Activated CD4-positive, CD25-positive, alpha-beta regulatory T cell (primary cell): ENCODE measurements at places on chromosomes 7 and 10.

DNA sequence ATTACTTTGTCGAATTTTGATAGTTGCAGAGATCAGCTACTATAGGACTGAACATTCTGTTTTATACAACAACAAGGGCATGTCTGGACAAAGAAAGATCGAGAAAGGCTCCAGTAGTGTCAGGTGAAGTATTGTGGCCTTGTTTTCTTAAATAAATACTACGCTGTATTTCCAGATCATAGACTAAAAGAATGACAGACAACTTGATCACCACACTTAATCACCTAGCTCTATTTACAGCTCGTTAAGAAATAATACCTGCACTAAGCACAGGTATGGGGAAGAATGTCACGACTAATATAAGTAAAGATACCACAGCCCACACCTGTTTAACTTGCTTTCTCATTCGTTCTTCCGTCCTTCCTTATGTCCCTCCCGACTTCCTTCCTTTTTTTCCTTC lies 269.2 kb downstream of the HGF start:
- no peak for DNase-seq

DNA sequence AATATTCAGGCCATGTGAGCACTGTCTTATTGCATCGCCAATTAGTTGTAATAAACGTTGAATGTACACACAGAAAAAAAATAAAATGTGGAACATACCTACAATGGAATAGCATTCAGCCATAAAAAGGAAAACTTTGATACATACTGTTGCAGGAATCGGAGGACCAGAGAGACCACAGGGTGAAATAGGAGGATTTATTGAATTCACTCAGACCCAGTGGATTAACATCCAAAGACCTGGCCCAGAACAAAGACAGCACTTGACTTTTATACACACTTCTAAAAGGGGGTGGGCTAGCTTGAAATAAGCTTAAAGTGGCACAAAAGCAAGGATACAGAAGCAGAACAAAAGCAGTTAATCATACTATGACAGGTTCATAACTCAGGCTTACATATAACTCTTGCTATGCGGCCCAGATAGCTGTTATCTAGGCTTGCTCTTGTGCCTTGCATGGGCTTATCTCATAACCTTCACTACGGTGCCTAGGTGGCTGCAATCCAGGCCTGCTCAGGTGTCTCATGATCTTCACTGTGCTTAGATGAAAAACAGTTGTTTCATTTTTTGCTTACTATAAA lies 292.2 kb upstream of the TAC1 start:
- DNase-seq, result no peak

DNA sequence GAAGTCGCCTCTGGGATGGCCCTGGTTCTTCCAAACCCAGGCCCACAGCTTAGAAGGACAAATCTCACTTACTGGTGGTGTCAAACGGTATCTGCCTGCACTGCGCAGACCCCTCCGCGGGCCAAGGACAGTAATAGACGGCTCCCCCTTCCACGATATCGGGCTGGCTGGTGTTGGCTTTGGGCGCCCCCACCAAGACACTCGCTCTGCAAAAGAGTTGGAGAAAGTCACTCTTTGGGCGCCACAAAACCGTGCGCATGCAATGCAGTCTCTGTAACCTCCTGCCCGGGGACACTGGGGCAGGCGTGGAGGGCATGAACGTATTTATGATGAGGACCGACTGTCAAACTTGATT lies 1.1 kb downstream of the ITGA8 start:
- DNase-seq, result no peak

DNA sequence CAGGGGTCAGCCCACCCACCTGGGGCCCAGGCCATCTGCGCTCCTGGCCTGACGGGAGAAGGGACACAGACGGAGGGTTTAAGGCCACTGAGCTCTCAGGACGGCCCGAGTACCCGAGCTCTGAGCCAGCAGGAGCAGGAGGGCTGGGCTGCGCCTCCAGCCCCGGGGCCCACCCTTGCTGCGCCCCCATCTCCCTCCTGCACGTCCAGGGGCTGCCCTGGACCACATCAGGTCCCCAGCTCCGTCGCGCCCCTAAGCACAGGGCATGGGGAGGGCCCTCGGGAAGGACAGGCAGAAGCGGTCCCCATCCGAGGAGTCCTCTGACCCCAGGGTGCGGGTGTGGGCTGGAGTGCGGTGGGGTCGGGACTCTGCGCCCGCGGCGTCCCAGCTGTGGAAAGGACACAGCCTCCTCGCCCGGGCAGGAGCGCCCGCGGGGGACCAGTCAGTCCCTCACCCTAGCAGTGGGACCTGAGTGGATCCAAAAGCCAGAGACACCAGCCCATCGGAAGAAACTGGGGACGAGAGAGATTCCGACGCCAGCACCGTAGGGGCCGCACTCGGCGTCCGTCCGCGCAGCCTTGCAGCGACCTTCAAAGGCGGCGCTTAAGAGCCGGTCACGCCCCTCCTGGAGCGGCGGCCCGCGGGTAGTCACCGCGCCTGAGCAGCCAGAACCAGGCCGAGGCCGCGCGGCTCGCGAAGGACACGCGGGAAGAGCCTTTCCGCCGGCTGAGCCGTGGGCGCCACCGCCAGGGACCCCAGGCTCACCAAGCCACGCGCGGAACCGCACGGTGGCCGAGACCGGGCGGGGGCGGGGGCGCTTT lies 15.9 kb downstream of the CAMK2B start:
- no peak for DNase-seq

DNA sequence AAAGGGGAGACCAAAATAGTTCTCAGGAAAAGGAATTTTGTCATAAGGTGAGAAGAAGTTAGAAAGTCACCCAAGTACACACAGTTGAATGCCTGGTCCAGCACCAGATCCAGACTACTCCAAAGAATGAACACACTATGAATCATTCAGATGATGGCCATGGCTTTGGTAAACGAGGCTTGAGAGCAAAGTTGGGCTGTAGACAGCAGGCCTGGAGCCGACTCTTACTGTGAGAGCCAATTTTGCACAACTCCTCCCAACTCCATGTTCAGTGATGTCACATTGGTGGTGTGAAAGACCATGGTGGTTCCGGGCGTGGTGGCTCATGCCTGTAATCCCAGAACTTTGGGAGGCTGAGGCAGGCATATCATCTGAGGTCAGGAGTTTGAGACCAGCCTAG lies 131.6 kb downstream of the PKD1L1 start:
- DNase-seq, result no peak

- no peak for DNase-seq
These were observed 58.9 kb upstream of the NUPR2 start for GRCh38 chr7:56174875-56175760.

DNA sequence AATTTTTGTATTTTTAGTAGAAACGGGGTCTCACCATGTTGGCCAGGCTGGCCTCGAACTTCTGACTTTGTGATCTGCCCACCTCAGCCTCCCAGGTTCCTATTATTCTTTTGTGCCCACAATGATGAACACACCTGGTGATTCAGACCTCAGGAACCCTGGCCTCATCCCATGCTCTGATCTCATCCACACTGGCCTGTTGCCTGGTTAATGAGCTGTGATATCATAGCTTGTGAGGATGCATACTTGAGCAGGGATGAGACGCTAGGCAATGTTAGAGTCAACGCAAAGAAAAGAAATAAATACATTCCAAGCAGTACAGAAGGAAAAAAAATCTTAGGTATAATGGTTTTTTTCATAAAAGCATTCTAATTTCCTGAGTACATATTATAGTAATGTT lies 82.4 kb upstream of the RNF32 start:
- DNase-seq, result no peak

DNA sequence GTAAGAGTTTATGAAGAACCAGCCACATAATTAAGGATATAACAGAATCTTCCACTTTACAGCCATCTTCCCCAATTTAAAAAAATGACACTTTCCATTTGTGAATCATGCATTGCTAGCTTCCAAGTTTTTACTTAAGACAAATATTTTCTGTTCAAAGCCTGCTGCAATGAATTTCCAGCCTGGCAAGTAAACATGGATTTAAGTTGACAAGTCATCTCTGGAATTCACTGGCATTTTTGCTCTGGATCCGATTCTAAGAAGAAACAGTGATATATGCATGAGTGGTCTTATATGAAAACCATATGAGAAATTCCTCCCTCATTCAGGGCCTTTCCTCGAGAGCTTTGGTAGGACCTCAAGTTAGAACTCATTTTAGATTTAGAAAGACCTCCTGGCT lies 116.1 kb upstream of the CDCA7L start:
- no peak for DNase-seq

DNA sequence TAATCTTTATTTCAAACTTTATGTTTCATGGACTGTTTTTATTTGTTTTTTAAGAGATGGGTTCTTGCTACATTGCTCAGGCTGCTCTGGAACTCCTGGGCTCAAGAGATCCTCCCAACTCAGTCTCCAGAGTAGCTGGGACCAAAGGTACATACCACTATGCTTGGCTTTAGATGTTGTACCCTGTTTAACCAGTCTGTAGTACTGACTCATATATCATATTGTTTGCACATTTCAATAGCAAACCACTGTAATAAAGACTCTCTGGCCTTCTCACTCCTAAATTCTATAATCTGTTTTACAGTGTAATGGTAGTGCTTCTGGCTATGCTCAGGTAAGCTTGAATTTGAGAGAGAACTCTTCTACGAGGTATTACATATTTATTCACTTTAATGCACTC lies 413.6 kb upstream of the PCDH15 start:
- no peak for DNase-seq

- no peak for DNase-seq
These were observed 8.0 kb upstream of the ZCCHC24 start for GRCh38 chr10:79453392-79453791.

GRCh38 chr7:45230083-45230482 lies 72.5 kb downstream of the RAMP3 start:
- no peak for DNase-seq

GRCh38 chr7:78850093-78850740 lies 603.2 kb downstream of the MAGI2 start:
- DNase-seq, result no peak

GRCh38 chr10:77267703-77268675 lies 369.6 kb downstream of the KCNMA1 start:
- no peak for DNase-seq

GRCh38 chr10:104256335-104256961 lies 1.8 kb downstream of the GSTO1 start:
- no peak for DNase-seq

DNA sequence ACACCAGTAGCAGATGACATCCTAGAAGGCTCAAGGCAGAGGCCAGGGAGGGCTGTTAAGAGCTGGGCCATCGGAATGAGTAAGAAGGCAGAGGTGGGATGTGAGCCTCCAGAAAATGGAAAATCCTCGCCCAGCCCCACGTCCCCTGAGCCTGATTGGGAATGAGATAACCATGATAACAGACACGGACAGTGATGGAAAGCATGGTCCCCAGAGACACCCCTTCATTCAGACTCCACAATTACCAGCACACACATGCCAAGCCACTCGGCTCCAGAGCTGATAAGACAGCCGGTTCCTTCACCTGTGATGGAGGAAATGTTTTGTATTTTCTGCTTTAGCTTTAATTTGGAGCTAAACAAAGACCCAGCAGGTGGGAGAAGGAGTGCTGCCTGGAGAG lies 106.0 kb downstream of the GRID1 start:
- no peak for DNase-seq

GRCh38 chr7:112071856-112072255 lies 134.3 kb downstream of the DOCK4 start:
- no peak for DNase-seq

DNA sequence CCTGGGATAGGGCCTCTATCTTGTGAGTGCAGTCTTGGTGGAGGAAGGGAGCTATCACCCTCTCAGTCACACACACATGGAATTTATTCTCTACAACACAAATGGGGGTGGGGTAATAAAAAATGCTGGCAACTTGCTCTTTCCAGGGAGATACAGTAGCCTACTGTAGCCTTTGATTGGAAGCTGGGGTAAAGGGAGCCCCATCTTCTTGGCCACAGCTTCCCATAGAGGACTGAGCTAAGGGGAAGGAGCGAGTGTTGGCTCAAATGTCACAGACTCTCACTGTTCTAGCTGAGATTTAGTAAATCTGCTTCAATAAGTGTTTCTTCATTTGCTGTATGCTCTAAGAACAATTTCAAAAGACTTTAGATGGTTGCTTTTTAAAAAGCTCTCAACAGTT lies 222.2 kb upstream of the CXCL12 start:
- no peak for DNase-seq

DNA sequence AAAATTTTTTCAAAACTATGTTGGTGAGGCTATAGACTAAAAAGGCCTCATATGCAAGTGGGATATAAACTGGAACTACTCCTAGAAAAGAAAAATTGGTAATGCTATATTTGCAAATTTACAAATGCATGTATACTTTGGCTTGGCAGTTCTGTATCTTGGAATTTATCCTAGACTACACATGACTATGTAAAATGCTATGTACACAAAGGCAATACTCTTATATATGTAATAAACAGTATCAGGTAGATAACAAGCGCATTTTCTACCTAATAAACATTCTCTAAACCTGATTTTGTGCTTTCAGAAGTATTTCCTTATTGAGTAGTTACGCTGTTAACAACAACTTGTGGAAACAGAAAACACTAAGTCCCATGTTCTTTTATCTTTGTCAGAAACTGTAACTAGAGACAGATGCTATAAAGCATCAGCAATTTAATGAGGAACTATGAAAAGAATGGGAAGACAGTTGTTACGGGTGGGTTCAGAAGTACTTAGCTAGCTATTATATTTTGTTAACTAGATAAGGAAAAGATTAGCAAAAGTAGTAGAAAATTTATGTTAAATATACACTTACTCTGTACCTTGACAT lies 107.8 kb downstream of the ARHGAP12 start:
- no peak for DNase-seq

DNA sequence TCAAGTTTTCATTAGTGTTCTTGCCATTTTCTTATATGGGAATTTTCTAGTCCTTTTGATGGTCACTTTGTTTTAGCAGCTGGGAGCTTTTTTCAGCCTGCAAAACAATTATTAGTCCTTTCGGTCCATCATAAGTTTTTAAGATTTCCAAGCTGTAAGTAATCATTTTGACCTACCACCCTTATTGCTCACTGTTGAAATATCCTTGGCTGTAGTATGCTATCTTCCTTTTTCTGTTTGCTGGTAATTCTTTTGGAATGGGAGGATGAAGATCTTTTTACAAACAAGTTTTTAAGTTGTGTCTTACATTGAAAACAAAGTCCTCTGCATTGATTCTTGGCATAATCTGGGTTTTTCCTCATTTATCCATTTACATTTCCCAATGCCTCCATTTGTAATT lies 24.0 kb downstream of the BZW2 start:
- no peak for DNase-seq

DNA sequence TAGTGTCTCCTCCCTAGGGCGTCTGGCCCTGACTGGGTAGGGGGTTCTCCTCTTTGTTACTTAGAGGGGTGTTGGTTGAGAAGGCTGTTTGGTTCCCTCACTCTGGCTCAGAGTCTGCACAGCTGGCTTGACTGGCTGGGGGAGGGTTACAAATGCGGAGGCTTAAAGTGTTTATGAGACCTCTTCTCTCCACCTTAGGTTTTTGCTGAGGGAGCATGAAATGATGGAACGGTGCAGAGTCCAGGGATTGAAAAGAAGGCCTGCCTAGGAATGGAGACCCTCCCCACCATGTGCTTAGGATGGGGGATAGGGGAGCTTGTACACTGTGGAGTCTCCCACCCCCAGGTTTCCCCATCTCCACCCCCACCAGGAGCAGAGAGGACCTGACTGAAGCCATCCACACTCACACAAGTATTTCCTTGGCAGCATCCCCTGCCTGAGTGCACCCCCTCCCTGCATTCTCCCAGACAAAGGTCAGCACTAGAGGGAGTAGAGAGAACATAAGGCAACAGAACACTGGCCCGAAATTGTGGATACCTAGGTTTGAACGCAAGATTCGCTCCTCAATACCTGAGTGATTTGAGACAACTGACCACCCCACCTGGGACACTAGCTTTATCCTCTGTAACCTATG lies 1.7 kb upstream of the LDB1 start:
- no peak for DNase-seq

- no peak for DNase-seq
These were observed 410.5 kb downstream of the PAXIP1 start for GRCh38 chr7:154592388-154592787.

- no peak for DNase-seq
These were observed 112.4 kb upstream of the JAZF1 start for GRCh38 chr7:28292834-28293526.
